ENCODE measurements at places on chromosomes 6 and 20. TPM values are rescaled to one million over a fixed set of nuclear protein-coding genes. Genes with fewer than 3 reads are reported as not detected.
A peak's percentile ranks its signal among the peaks of the same experiment; 100 is the strongest.

GRCh38 chr20:16528078-16528477 is 45.2 kb downstream of the KIF16B start:
- no peak overlapping the region for H3K4me3 ChIP-seq
- peak; percentile 10 for DNase-seq
- no peak overlapping the region for H3K27ac ChIP-seq

DNA sequence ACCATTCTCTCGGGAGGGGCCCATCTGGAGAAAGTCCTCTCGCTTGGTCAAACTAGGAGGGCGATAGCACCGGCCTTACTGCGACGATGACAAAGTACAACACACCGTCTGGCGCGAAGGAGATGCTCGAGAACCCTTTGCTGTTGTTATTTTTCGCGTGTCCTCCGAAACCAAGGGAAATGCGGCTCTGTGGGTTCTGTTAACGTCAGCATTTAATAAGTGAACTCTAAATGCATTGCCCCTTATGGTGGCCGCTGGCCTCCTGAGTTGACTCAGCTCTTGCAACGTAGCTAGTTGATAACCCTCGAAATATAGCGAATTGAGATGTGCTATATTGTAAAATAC is 577 bp upstream of the SCAND1 start:
- peak overlapping the region; percentile 94 for H3K27ac ChIP-seq
- peak overlapping the region; percentile 90 for H3K4me3 ChIP-seq
- no peaks in the 10 kb centered on the region for H3K4me1 ChIP-seq
- H3K27me3 ChIP-seq: no peaks in the 10 kb centered on the region
- H3K36me3 ChIP-seq: no peaks in the 10 kb centered on the region

The PTPRK gene
- total RNA-seq: 24.2 TPM

DNA sequence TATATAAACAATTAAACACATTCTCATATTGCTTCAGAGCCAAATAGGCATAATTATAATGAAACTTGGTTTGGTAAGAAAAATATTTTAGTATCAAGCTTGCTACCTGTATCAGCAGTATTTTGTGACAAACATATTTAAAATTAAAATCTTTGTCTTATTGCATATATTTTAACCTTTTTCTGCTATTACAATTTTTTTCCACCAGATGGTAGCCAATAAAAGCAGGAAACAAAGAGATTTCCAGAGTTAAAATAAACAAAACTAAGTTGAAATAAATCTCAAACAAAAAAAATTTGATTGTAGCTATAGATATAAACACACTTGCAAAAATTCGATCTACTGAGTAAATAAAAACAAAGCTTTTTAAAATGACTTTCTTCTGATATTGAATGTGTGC is 491.3 kb upstream of the GJE1 start:
- H3K27me3 ChIP-seq: no peaks in the 10 kb centered on the region
- H3K27ac ChIP-seq: no peak overlapping the region
- no peak overlapping the region for H3K4me3 ChIP-seq

GRCh38 chr20:38844963-38845362 is 39.5 kb downstream of the PPP1R16B start:
- no peak overlapping the region for H3K4me3 ChIP-seq
- H3K27me3 ChIP-seq: no peaks in the 10 kb centered on the region
- DNase-seq: no peak

- no peak overlapping the region for H3K4me3 ChIP-seq
- peaks cover 18% of the 10 kb centered on the region for H3K27me3 ChIP-seq
- peaks cover 3% of the 10 kb centered on the region for H3K4me1 ChIP-seq
- H3K27ac ChIP-seq: no peak overlapping the region
Measured at GRCh38 chr20:51961964-51962761, 159.8 kb upstream of the SALL4 start.

- no peak overlapping the region for H3K4me3 ChIP-seq
- DNase-seq: peak; percentile 37
- H3K4me1 ChIP-seq: peaks cover 34% of the 10 kb centered on the region
Measured at GRCh38 chr6:154450498-154450897, 60.0 kb downstream of the CNKSR3 start.

- H3K36me3 ChIP-seq: no peaks in the 10 kb centered on the region
- DNase-seq: no peak
- H3K4me1 ChIP-seq: peaks cover 31% of the 10 kb centered on the region
- H3K4me3 ChIP-seq: no peak overlapping the region
Measured at GRCh38 chr6:5468586-5468985, 207.3 kb downstream of the FARS2 start.

The KCNB1 gene
- total RNA-seq: 0.10 TPM

GRCh38 chr6:44247338-44248302 is 719 bp downstream of the HSP90AB1 start:
- H3K36me3 ChIP-seq: peaks cover 52% of the 10 kb centered on the region
- peak overlapping the region; percentile 93 for H3K4me3 ChIP-seq
- peak overlapping the region; percentile 84 for H3K27ac ChIP-seq
- DNase-seq: peak; percentile 49
- no peaks in the 10 kb centered on the region for H3K4me1 ChIP-seq

DNA sequence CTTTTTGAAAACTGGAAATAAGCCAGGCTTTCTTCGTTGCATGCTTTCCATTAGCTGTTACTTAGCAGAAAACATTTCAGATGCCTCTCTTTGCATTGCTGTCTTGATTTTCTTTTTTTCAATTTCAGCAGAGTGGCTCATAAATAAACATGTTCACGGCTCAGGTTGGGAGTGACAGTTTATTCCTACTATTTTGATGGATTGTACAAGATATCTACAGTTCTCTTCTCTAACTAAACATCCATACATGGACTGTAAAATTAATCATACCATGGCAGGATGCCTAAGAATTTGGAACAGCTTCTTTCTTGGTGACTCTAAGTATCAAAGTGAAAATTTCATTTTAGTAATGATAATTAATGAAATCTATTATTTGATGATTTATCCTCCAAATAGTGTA is 130.5 kb upstream of the EPHA7 start:
- no peaks in the 10 kb centered on the region for H3K27me3 ChIP-seq
- peaks cover 24% of the 10 kb centered on the region for H3K4me1 ChIP-seq
- peak overlapping the region; percentile 91 for H3K27ac ChIP-seq
- DNase-seq: peak; percentile 35
- no peak overlapping the region for H3K4me3 ChIP-seq

The LY6G6F gene
- not detected for total RNA-seq

GRCh38 chr6:93105907-93106306 is 313.5 kb downstream of the EPHA7 start:
- H3K4me1 ChIP-seq: no peaks in the 10 kb centered on the region
- H3K36me3 ChIP-seq: no peaks in the 10 kb centered on the region
- DNase-seq: no peak
- no peak overlapping the region for H3K4me3 ChIP-seq
- H3K27ac ChIP-seq: no peak overlapping the region
- no peaks in the 10 kb centered on the region for H3K27me3 ChIP-seq

The GDAP1L1 gene
- total RNA-seq: not detected

DNA sequence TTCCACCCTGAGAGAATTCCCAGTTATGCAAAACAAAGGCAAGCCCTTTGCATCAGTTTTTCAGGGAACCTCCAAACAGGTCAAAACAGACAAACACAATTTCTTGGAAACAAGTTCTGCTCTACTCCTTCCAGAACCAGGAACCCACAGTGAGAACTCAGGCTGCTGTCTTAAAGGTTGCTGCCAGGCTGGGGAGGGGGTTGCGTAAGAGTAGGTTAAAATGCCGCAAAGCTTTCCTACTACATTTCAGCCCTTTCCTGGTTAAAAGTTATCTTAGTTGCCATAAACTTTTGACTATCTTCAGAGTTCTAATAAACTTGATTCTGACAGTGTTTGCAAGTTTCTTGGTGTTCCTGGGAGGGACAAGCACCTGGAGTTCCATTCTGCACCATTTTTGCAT is 33.8 kb downstream of the KPNA5 start:
- no peak overlapping the region for H3K27ac ChIP-seq
- H3K4me1 ChIP-seq: no peaks in the 10 kb centered on the region
- H3K4me3 ChIP-seq: no peak overlapping the region
- H3K36me3 ChIP-seq: peaks cover 26% of the 10 kb centered on the region
- DNase-seq: no peak
- H3K27me3 ChIP-seq: no peaks in the 10 kb centered on the region

The C6orf141 gene
- total RNA-seq: not detected

The ANGPT4 gene
- not detected for total RNA-seq

- H3K4me1 ChIP-seq: no peaks in the 10 kb centered on the region
- H3K4me3 ChIP-seq: no peak overlapping the region
- no peaks in the 10 kb centered on the region for H3K36me3 ChIP-seq
- H3K27ac ChIP-seq: no peak overlapping the region
- no peak for DNase-seq
Measured at GRCh38 chr20:13120471-13120870, 100.6 kb upstream of the ISM1 start.

The KIF25 gene
- 0.51 TPM for total RNA-seq

The ARMC12 gene
- total RNA-seq: not detected

DNA sequence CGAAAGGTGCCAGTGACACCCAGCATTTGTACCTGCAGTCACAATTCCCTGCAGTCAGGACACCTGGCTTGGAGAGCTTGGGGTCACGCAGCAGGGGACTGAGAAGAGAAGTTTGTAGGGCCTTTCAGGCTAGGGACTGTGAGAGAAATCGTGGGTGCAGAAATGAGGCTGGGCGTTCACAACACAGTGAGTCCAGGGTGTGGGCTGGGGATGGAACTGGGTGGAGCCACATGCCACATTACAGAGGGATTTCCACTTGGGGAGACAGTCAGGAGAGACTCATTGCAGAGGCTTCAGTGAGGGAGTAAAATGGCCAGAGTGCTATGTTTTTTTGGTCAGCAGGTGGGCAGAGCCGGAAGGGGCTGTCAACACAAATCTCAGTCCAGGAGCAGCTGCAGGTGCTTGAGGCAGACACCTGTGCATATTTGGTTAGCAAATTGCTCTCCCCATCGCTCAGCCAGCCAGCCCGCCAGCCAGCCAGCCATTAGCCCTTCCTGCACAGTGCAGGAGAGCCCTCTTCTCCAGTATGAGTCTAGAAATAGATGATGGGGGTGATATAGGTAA is 7.4 kb downstream of the ITPR3 start:
- DNase-seq: no peak
- H3K4me1 ChIP-seq: no peaks in the 10 kb centered on the region
- H3K4me3 ChIP-seq: no peak overlapping the region
- H3K36me3 ChIP-seq: no peaks in the 10 kb centered on the region
- no peaks in the 10 kb centered on the region for H3K27me3 ChIP-seq

- H3K27ac ChIP-seq: no peak overlapping the region
- H3K27me3 ChIP-seq: no peaks in the 10 kb centered on the region
- no peak overlapping the region for H3K4me3 ChIP-seq
- H3K36me3 ChIP-seq: no peaks in the 10 kb centered on the region
- no peak for DNase-seq
- no peaks in the 10 kb centered on the region for H3K4me1 ChIP-seq
Measured at GRCh38 chr6:23329086-23329485, 759.7 kb downstream of the HDGFL1 start.

DNA sequence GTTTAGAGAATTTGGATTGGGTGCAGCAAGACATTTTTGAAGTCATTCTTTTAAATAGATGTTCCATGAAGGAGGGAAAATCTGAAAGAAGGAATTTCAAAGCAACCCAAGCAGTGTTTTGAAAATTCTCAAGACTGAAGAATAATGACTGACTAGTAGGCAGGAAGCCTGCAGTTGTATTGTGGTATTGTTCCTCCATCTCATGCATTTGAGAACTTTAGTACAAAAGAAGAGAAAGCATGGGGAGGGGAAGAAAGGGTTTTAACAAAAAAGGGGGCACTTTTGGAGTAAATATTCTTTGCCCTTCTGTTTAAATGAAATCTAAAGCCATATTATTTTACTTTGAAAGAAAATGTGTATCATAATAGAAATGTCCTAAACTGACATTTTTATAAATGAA is 6.6 kb downstream of the NCOA3 start:
- no peaks in the 10 kb centered on the region for H3K36me3 ChIP-seq
- H3K27me3 ChIP-seq: no peaks in the 10 kb centered on the region
- H3K27ac ChIP-seq: no peak overlapping the region
- H3K4me3 ChIP-seq: no peak overlapping the region
- H3K4me1 ChIP-seq: peaks cover 3% of the 10 kb centered on the region

Data from SJCRH30 (cell line).